ENCODE measurements at places on chromosomes 5 and 9. TPM values are rescaled to one million over a fixed set of nuclear protein-coding genes. Genes with fewer than 3 reads are reported as not detected.

GRCh38 chr5:106417566-106417965, 1253.2 kb downstream of the EFNA5 start:
- H3K27me3 ChIP-seq = no peaks in the 10 kb centered on the region
- no peak overlapping the region for H3K27ac ChIP-seq
- no peaks in the 10 kb centered on the region for H3K36me3 ChIP-seq
- no peaks in the 10 kb centered on the region for H3K4me1 ChIP-seq
- H3K4me3 ChIP-seq = no peak overlapping the region

- no peak for DNase-seq
- no peak overlapping the region for H3K27ac ChIP-seq
- H3K36me3 ChIP-seq = no peaks in the 10 kb centered on the region
- H3K4me3 ChIP-seq = no peak overlapping the region
Measured at GRCh38 chr9:110521206-110521605, 58.3 kb downstream of the SVEP1 start.

The PCDHB16 gene
- not detected for total RNA-seq

The CD72 gene
- 3.5 TPM for total RNA-seq

The PRRT1B gene
- not detected for total RNA-seq

GRCh38 chr9:130137641-130138081, 34.5 kb upstream of the NCS1 start:
- H3K4me3 ChIP-seq = no peak overlapping the region
- no peak for DNase-seq
- no peaks in the 10 kb centered on the region for H3K27me3 ChIP-seq
- peak overlapping the region; percentile 37 for H3K27ac ChIP-seq
- H3K4me1 ChIP-seq = peaks cover 10% of the 10 kb centered on the region
- peaks cover 2% of the 10 kb centered on the region for H3K36me3 ChIP-seq

Measured in T-helper 17 cell (primary cell).